ENCODE measurements at places on chromosomes 7 and 10.
A peak's percentile ranks its signal among the peaks of the same experiment; 100 is the strongest.

DNA sequence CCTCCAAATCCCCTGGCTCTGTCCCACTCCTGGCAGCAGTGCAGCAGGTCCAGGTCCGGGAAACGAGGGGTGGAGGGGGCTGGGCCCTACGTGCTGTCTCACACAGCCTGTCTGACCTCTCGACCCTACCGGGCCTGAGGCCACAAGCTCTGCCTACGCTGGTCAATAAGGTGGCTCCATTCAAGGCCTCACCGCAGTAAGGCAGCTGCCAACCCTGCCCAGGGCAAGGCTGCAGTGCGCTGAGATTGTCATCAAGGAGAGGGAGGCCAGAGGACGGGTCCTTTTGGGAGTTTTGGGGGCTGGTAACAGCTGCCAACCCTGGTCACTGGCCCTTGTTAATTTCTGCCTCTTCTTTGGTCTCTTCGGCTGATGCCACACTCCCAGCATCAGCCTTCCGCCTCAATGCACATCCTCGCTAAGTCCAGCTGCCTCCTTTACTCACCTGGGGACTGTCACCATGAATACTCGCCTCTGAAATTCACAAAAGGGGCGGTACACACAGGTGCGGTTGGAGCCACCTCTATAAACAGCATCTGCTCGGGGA, 3.5 kb downstream of the EPO start:
- no peak overlapping the region for H3K4me3 ChIP-seq
- DNase-seq = no peak
- no peak overlapping the region for H3K27ac ChIP-seq
- H3K36me3 ChIP-seq = no peaks in the 10 kb centered on the region
- no peaks in the 10 kb centered on the region for H3K27me3 ChIP-seq
- H3K4me1 ChIP-seq = 0 out of 2 replicates have a peak, but pooled peaks cover 8% of the 10 kb centered on the region

DNA sequence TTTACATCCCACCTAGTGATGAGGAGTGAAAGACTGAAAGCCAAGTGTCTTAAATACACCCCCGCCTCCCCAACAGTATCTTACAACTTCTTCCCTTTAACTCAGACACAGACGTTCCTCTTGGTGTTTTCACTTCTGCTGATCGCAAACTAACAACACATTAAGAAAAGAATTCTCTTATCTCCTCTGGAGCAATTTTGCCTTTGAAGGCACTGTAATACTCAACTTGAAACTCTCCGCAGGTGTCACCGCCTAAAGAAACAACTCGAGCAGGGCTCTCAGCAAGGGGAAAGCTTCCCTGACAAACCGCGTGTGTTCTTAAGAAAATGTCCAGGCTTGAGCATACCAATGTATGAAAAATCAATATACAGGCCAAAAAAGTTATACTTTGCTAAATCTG, 452 bp downstream of the SEMA3C start:
- DNase-seq = no peak
- H3K36me3 ChIP-seq = peaks cover 23% of the 10 kb centered on the region
- H3K4me1 ChIP-seq = peaks cover 59% of the 10 kb centered on the region
- H3K27me3 ChIP-seq = no peaks in the 10 kb centered on the region
- peak overlapping the region; percentile 99 for H3K4me3 ChIP-seq

DNA sequence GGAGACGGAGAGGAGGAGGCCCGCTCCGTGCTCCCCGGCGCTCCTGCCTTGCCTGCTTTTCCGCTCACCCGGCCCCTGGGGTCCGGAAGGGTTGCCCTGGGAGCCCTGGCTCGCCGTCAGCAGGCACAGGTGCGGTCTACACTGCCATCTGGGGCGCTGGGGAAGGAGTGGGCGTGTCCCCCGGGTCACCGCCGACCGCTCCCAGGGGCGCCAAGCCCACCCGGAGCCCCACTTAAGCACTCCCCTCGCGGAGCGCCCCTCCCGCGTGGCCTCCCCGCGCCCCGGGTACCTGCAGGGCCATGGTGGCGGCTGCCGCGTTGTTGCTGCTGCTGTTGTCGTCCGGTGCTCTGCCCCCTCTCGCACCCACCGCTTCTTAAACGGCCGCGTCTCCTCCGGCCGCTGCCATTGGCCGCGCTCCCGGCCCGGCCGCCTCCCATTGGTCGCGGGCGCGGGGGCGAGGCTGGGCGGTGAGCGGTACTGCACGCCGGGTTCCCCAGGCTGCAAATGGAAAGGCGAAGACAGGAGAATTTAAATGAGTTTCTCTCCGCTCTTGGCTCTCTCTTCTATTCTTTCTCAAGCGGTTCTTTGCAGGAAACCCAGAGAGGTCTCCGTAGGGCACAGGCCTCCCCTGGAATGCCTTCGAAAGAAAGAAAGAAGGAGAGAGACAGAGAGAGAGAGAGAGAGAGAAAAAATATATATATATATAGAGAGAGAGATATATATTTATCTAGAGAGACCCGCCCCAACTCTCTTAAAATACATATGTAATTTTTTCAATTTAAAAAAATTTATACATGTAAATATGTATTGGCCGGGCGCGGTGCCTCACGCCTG, at the start of gene ACBD7:
Gene ACBD7, minus strand, starts transcription at position 349 of the 834 bp plus-strand sequence. Its CDS starts 48 bp downstream, at position 301.
- H3K27ac ChIP-seq = no peak within 1 kb of the TSS
- no peaks in the 10 kb centered on the region for H3K27me3 ChIP-seq
- DNase-seq = no peak

DNA sequence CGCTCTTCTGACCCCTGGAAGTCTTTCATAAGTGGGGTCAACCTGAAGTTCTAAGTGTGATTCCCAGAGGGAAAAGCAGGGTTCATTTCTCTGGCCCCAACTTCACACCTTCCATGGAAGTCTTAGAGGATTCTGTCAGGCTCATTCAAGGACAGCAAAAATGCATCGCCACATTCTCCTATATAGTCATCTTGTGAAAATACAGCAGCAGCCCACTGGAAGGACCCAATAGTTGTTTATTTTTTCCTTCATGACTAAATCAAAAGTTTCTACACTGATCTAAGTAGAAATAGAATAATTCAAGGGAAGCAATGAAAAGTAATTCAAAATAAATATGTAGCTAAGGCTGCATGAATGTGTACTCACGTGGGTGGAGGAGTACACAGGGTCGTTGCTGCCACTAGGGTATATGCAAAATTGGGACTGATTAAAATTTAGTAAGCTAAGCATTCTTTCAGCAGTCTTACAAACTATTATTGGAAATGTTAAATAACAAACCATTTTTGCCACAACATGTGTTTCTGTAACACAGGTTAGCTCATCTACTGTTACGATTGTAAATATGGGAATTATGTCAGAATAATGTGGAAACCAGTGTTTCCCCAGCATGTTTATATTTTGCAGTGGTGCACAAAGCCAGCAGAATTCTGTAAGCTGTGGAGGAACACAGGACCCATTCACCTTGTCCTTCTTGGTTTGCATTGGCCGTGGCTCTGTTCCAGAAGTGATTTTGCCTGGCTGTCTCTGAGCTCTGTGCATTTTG, 33.5 kb downstream of the EEPD1 start:
- no peak for DNase-seq
- H3K27ac ChIP-seq = peak overlapping the region; percentile 32
- H3K27me3 ChIP-seq = no peaks in the 10 kb centered on the region
- H3K4me1 ChIP-seq = peaks cover 63% of the 10 kb centered on the region

All from Panc1 (cell line).